ENCODE measurements at places on chromosomes 5 and 9.

- no peak for DNase-seq
Observed at GRCh38 chr9:37966412-37967013, 62.6 kb upstream of the SLC25A51 start.

DNA sequence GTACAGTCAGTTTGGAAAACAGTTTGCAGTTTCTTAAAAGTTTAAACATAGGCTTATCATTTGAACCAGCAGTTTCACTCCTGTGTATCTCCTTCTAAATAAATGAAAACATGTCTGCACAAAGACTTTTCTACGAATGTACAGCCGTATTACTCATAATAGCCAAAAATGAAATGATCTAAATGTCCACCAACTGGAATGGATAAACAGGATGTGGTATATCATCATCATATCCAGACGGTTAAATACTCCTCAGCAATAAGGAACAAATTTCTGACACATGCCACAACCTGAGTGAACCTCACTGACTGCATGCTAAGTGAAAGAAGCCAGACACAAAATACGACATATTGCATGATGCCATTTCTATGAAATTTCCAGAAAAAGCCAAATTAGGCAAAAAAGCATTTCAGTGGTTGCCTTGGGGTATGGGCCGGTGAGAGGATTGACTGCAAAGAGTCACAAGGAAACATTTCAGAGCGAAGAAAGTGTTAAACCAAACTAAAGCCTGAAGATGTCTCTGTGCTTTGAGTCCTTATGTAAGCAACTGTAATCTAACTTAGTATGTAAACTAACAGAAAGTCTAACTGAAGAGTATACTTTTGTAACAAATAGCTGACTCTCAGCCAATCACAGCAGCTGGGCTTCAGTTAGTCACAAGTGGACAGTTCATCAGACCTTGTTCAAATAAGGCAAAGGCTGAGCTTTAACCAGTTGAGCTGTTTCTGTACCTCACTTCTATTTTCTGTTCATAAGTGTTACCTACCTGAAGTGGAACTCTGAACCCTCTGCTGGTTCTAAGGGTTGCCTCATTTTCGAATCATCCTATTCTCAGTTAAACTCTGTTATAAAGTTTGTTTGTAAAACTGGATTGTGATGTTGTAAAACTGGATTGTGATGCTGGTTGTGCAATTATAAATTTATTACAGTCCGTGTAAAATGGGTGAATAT, 65.2 kb downstream of the TRIO start:
- no peak for DNase-seq

DNA sequence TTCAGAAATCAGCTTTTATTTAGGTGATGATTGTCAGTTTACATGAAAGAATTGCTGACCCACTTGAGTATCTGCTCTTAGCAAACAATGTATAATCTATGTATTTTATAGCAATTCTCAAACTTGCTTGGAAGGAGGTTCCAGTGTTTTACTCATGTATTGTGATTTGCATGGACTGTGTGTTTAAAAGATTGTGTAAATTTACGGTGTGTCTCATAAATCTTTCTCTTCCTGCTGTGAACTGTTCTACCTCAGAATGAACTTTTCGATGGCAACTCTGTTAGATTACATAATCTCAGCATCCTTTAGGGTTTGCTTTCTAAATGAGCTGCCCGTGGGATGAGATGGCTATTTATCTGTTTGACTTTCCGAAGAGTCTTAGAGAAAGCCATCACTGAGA, 122.5 kb downstream of the MEF2C start:
- DNase-seq = no peak

- no peak for DNase-seq
Observed at GRCh38 chr5:157528036-157528632, 47.4 kb downstream of the ADAM19 start.

DNA sequence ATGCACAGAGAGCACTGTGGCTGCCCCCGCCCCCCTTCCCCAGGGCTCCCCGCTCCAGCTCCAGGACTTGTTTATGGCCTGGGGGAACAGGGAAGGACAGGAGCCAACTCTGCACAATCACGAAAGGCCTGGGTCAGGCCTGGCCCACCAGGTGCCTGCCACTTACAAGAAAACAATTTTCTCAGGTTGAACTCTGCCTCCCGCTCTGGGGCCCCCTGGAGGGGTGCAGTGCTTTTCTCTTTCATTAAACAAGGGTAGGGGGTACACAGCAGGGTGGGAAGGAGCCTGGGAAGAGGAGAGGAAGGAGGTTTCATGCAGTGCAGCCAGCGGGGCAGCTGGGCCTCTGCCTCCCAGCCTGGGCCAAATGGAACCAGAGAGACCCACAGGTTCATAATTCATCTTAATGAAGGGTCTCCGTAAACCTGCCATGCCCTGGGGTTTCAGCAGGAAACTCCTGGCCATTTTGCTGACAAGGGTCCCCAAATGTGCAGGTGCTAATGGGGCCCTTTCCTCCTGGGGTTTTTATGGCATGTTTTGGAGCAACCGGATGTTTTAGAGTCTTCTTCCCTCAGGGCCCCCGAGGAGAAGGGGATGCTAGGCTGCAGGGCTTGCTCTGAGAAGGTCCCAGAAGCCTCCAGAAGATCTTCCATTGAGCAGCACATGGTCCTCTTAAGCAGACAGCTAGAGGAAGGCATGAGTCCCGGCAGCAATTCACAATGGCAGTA, 219.8 kb downstream of the SLIT3 start:
- no peak for DNase-seq

DNA sequence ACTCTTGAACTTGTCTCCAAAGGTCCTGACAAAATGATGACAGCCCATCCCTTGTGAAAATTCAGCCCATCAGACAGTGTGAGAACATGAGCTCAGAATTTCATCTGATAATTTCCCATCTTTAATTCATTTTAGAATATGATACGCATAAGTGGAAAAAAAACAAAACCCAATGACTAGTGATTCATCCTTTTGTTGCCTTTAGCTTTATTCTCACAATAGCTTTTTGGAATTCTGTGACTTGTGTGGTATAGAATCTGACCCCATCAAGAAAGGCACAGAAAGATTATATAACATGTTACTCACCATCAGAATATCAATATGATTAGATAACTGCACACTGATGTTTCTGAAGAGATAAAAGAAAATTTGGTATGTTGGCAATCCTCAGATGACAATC, 16.1 kb upstream of the TMED7 start:
- no peak for DNase-seq

DNA sequence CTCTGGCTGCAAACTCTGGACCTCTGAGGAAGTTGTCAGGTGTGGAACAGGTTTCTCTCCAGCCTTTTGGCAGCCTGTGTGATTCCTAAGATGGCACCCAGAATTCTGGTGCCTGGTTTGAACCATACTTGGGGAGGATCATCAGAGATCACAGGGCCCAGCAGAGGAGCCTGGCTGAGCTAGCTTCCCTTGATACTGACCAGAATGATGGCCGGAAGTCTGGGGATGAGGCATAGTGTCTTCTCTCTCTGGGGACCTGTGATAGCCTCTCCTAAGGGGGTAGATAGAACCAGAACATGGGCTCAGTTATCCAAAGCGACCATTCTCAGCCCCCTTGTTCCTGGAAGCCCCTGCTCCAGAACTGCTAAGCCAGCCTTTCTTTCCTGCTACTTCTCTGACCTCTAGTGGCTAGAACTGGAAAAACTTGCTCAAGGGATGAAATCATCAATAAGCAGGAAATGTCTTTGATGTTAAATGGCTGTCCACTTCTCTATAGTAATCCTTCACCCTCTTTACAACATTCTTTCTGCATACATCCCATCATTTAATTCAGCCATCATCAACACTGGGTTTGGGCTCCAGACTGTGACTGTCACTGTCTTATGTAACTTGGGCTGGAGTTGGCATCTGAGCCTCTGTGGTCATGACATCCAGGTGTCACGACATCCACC, 55.1 kb downstream of the C9orf152 start:
- no peak for DNase-seq

- DNase-seq = no peak
Observed at GRCh38 chr5:34870382-34870781, 31.4 kb downstream of the TTC23L start.

DNA sequence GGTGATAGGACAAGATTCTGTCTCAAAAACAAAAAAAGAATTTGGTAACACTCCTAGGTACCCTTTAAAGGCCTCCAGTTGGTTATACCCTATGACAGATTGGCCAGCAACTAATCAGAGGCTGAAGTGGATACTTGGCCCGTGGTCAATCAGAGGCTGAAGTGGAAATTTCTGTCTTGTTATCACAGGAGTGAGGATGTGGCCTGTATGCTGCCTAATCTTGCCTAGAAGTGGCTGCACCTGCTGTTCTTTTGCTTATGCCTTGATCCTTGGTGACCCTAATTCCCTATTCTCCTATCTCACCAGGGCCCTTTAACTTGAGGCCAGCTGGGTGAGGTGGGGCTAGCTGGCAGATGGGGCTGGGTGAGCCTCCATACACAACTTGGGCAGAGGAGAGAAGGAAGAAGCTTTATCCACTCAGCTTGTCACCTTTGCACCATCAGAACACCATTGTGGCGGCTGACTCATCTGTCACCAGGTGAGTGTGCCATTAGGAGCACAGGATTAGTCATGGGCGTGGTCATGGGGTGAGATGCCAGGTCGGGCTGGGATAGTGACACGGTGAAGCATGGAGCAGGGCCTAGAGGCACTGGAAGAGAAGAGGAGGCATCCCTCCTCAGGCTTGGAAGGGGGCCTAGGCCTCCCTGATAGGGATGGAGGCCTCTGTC, 41.5 kb downstream of the SAR1B start:
- DNase-seq = no peak

DNA sequence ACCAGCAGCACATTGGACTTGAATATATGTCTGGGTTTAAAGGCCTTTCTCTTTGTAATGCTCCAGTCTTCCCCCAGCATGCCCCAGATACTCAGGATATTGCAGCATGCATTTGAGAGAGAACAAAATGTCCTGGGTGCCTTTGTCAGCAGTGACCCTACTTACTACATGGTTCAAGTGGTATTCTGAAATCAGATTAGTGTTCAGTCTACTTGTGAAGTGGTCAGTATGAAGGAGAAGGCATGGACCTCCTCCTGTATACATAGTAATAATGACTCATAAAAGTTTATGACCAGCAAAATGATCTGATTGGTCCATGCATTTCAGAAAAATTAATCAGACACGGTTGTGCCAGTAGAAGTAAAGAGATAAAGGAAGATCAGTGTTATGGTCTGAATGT, 25.4 kb downstream of the GPR21 start:
- peak; percentile 10 for DNase-seq

DNA sequence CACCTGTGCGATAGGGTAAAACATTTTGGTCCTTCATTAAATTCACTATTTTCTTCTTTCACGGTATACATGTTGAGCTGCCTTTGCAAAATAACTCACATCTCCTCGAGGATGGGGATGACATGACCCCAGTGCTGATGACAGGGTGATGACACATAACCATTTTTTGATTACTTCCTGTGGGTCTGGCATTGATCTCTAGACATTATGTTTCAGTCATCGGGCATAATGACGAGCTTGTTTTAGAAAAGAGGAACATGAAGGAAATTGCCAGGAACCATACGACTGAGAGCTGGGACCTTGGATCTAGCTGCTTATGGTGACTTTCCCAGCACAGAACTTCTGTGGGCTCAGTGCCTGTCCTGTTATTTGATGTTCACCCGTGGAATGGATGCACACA, 25.2 kb downstream of the COL5A1 start:
- no peak for DNase-seq

- DNase-seq = no peak
Observed at GRCh38 chr5:104297076-104297475, 734.5 kb upstream of the NUDT12 start.

Measured in 8988T (cell line).